Right renal cortex interstitium (tissue), 3 donors: ENCODE measurements at places on chromosomes 12 and 14. TPM values are rescaled to one million over a fixed set of nuclear protein-coding genes. Genes with fewer than 3 reads are reported as not detected.

- DNase-seq = no peak
Measured at GRCh38 chr12:777550-778047, 25.2 kb downstream of the WNK1 start.

DNA sequence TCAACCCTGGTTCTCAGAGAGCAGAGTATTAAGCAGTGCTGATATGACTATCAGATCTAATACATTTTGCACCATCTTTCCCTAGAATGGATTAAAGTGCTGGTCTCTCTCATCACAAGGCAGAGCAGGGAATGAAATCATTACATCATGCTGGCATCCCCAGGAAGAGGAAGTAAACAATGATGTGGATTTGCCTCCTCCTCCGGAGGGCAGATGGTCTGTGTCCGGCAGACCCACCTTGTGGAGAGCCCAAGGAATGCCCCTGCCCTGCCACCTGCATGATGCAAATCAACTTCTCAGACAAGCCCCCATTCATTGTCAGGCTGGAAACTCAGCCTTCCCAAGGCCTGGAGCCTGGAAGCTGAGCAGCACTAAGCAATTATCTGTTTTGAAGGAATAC is 1149.1 kb downstream of the VRK1 start:
- DNase-seq = no peak

DNA sequence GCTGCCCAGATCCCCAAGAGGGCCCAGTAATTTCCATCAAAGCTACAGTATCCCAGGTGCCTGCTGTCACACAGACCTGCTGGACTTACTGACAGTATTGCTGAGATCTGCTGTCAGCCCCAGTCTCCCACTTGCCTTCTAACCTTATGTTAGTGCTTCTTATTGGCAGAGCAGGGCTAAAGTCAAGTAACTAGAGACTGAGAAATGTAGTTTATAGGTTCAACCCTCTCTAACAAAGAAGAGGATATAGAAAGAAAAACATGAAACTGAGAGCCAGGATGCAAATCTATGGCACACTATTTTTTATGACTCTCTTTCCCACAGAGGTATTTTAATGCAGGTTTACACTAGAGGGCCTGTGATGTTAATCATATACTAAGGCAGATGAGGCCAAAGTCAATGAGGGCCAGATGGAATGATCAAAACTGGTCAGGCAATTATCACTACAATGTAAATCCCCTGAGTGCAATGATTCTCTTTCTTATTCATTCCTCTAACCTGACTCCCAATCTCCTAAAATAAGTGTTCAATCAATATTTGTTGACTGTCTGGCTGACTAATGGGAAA is 781.9 kb downstream of the VRK1 start:
- DNase-seq = no peak

DNA sequence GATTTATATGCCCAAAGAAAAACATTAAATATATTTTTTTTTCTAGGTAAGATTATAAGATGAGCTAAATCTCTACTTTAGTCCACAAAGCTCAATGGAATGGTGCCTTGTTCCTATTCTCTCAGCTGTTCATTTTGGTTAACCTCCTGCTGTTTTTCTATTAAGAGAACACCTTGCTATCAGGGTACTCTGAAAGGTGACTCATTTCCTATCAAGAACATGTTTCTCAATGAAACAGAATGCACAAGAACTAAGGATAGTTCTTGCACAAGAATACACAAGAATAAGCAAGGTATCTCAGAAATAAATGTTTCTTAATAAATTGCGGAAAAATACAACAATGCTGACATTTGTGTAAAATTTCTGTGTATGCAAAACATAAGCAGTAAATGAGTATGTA is 14.1 kb downstream of the ABCD2 start:
- no peak for DNase-seq

DNA sequence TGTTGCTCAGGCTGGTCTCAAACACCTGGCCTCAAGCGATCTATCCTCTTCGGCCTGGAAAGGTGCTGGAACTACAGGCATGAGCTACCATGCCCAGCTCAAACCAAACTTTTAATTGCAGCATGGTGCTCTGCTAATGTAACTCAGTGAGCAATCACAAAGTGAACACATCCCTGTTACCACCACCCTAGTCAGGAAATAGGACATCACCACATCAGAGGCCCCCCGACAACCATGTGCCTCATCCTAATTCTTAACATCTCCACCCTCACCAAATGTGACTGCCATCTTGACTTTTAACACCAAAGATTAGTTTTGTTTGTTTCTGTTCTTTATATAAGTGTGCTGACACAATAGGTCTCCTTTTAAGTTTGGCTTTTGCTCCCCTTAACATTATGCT is 22.8 kb upstream of the SDR39U1 start:
- no peak for DNase-seq

- no peak for DNase-seq
Measured at GRCh38 chr12:2246358-2246757, 193.6 kb downstream of the CACNA1C start.

GRCh38 chr14:104723651-104724406 is at the start of gene ADSS1:
ADSS1 (plus strand) TSS chr14:104724229; CDS start chr14:104724271, 42 bp downstream.
- DNase-seq = no peak

GRCh38 chr14:68535404-68536017 is 257.4 kb downstream of the ZFP36L1 start:
- no peak for DNase-seq

GRCh38 chr12:126883697-126884096 is 1383.3 kb upstream of the TMEM132C start:
- DNase-seq = no peak

DNA sequence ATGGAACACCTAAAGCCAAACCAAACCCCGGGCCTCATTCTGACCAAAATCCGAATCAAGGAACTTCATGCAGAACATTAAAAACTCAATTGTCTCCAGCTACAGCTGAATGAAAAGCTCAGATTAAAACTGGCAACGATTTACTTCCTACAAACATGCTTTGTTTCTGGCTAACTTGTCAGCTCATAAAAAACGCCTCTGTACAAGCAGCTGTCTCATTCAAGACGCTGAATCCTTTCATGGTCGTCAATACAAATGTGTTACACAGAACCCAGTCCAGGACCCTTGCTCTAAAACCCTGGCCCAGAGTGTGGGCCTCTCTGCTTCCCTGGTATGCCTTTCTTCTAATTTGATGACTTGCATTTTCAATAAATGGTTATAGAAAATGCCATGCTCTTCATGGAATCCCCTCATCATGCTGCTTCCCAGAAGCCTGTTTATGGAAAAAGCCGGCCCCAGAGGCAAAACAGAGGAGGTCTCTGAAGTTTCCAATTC is 183.1 kb downstream of the PHLDA1 start:
- no peak for DNase-seq

DNA sequence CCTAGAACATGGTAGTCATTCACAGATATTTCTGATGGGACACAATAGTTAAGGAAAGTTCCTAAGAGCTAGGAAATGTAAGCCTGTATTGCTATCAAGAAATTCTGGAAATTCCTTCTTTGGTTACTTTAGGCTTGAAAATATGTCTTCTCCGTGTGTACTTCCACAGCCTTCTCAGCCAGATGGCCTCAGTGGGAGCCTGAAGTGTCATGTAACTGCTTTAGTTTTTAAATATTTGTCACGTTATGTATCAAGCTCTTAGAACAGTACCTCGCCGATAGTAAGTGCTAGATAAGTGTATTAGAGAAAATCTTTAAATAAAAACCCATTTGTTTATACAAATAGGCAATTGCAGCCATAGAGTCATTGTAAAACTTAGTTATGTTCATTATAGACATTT is 95.6 kb downstream of the DERA start:
- no peak for DNase-seq

GRCh38 chr12:131119936-131120335 is 166.2 kb downstream of the ADGRD1 start:
- no peak for DNase-seq

- DNase-seq = no peak
Measured at GRCh38 chr14:104595116-104595675, 9.4 kb downstream of the TMEM179 start.

DNA sequence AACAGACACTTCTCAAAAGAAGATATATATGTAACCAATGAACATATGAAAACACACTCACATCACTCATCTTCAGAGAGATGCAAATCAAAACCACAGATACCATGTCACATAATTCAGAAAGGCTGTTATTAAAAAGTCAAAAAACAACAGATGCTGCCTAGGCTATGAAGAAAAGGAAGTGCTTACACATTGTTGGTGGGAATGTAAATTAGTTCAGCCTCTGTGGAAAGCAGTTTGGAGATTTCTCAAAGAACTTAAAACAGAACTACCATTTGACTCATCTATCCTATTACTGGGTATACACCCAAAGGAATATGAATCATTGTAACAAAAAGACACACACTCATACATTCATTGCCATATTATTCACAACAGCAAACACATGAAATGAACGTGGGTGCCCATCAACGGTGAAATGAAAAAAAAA is 35.1 kb downstream of the EIF2S3B start:
- DNase-seq = no peak

GRCh38 chr14:85533861-85534291 is 3.9 kb downstream of the FLRT2 start:
- DNase-seq = no peak

DNA sequence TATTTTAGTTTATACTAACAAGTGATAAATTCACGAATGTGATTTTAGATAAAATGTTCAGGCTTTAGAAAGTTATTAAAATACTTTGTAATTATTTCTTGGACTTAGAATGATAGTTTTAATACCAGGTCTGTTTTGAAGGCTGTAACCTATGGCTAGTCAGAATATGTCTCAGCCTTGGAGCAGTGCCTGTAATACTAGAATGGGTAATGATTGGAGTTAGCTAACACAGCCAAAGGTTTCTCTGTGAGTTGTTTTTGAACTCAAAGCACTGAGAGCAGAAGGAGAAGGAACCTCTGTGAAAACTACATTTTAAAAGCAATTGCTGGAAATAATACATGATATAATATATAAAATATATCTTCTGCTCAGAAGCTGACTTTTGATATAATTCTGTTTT is 110.1 kb downstream of the TMEM117 start:
- DNase-seq = no peak

GRCh38 chr12:6469092-6469491 is 1.4 kb downstream of the VAMP1 start:
- DNase-seq = no peak

DNA sequence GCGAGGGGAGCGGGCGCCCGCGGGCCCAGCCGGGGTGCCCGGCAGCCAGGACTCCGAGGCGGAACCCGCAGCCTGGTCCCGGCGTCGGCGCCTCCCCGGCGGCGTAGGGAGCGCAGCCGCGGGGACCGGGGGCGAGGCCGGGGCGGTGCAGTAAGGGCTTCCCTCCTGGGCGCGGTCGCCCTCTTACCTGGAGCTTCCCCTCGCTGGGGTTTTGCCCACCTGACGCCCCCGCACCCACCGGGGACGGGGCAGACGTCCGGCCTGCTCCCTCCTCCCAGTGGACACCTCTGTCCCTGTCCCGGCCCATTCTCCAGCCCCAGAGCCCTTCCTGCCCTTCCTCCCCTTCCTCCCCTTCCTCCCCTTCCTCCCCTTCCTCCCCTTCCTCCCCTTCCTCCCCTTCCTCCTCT is 413 bp upstream of the TUBA1C start:
- no peak for DNase-seq

GRCh38 chr14:55571125-55571889 is 8.7 kb upstream of the KTN1 start:
- DNase-seq = no peak

DNA sequence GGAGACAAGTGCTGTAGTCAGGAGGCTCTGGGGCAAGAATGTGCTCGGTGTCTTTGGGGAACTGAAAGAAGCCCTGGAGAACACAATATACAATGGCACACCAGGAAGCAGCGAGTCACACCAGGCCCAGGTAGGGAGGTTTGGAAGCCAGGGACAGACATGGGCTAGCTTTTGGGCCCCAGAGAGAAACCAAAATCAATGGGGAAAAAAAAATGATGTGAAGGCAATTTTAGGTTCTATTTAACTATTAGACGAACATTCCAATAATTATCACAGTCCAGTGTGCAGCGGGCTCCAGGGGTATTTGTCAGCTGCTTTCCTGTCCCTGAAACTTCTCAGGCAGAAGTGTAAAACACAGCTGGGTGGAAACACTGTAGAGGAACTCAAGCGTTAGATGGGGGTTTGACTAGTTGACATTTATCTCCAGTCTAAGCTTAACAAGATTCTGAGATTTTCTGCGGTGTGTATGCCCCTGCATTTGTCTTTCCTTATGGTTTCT is 21.8 kb upstream of the EGLN3 start:
- DNase-seq = no peak

DNA sequence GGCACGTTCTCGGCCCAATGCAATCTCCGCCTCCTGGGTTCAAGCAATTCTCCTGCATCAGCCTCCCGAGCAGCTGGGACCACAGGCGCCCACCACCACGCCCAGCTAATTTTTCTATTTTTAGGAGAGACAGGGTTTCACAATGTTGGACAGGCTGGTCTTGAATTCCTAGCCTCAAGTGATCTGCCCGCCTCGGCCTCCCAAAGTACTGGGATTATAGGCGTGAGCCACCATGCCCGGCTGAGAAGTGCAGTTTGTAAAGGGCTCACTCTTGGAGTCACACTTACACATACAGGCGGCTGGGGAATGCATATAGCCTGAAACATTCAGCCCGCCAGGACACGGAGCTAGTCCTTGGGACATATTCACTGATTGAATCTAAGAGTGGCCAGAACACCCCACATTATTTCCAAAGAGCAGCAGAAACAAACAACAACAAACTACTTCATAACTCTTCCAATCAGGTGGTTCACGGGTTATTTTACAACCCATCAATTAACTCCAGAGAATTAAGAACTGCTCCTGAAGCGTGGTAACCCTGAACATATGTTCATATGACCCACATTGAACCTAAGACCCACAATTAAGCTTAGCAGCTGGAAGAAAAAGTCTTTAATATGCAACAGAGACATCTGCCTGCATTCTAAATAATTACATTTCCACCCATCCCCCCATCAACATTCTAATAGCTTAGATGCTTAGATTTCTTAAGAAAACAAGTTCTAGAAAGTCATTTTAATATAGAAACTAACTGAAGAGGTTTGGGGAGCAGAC is 49.2 kb downstream of the SSH1 start:
- DNase-seq = no peak

- DNase-seq = no peak
Measured at GRCh38 chr12:124006085-124006845, 33.2 kb downstream of the ZNF664 start.

Gene SLC6A13
- polyA plus RNA-seq = 50.8 TPM

Gene AHNAK2
- polyA plus RNA-seq = 1.4 TPM

Gene MYF6
- 0.18 TPM for polyA plus RNA-seq

Gene RIMKLB
- 77.8 TPM for polyA plus RNA-seq

Gene IQSEC3
- polyA plus RNA-seq = 6.7 TPM

Gene PZP
- polyA plus RNA-seq = 0.47 TPM

Gene KCNJ8
- 22.2 TPM for polyA plus RNA-seq

Gene GPX2
- 2.2 TPM for polyA plus RNA-seq

Gene KLHL33
- polyA plus RNA-seq = 0.50 TPM

Gene KRT6C
- not detected for polyA plus RNA-seq

Gene TMTC1
- 34.1 TPM for polyA plus RNA-seq

Gene XPOT
- polyA plus RNA-seq = 65.6 TPM

Gene RTL1
- polyA plus RNA-seq = not detected

Gene GSKIP
- 40.4 TPM for polyA plus RNA-seq

Gene ARG2
- 9.5 TPM for polyA plus RNA-seq

Gene RASAL1
- polyA plus RNA-seq = 6.1 TPM

Gene PGF
- polyA plus RNA-seq = 7.0 TPM

Gene NT5DC3
- 2.7 TPM for polyA plus RNA-seq

Gene PRPF40B
- 20.9 TPM for polyA plus RNA-seq

Gene SOAT2
- polyA plus RNA-seq = 1.2 TPM

Gene ASB2
- polyA plus RNA-seq = 0.24 TPM

Gene SLC7A8
- 83.4 TPM for polyA plus RNA-seq

Gene TULP3
- polyA plus RNA-seq = 36.7 TPM

Gene C12orf50
- 0.35 TPM for polyA plus RNA-seq

Gene BMP4
- polyA plus RNA-seq = 41.5 TPM
